ENCODE measurements at places on chromosomes 1 and 21. TPM values are rescaled to one million over a fixed set of nuclear protein-coding genes. Genes with fewer than 3 reads are reported as not detected.

Gene EVA1C
- 11.5 TPM for total RNA-seq

Gene NR5A2
- total RNA-seq, result not detected

Gene FCER1A
- total RNA-seq, result not detected

Gene SLC5A3
- 27.4 TPM for total RNA-seq

Gene SLC16A4
- 0.21 TPM for total RNA-seq

Gene FMO5
- total RNA-seq, result 0.38 TPM
